GM04503 (cell line): ENCODE measurements at places on chromosomes 5 and 9.

DNA sequence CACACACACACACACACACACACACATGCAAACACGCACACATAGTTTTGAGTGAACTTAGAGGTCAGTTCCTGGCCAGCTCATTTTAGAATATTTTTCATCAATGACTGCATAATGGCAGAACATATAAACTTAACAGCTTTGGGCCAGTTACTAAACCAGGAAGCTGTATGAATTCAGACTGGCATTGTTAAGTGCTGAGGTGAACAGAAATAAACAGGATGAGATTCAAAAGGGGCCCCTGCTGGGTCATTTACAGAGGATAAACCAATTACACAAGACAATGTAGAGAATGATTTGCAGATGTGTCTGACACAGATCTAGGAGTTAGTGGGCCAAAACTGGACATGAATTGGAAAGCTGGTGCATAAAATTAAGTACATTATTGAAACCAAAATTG lies 44.6 kb downstream of the MARCHF11 start:
- no peak for DNase-seq

DNA sequence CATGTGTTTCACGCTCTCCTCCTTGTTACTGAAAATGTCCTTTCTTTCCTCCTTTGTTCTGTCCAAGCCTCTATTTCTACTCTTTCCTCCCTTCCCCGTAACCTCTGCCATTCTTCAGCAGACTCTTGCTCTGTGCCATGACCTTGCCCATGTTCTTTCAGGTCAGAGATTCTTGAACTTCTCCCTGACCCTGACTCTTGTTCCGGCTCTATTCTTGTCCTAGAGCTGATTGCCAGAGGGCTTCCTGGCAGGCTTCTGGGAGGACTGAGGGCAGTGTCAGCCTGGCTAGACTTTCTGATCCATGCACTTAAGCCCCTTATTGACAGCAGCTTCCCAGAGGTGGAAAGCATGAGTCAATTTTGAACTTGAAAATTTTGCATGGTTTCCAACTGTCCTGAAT lies 174.2 kb downstream of the TMEM161B start:
- DNase-seq = no peak

GRCh38 chr5:74194196-74194595 lies 446.3 kb downstream of the ENC1 start:
- no peak for DNase-seq

DNA sequence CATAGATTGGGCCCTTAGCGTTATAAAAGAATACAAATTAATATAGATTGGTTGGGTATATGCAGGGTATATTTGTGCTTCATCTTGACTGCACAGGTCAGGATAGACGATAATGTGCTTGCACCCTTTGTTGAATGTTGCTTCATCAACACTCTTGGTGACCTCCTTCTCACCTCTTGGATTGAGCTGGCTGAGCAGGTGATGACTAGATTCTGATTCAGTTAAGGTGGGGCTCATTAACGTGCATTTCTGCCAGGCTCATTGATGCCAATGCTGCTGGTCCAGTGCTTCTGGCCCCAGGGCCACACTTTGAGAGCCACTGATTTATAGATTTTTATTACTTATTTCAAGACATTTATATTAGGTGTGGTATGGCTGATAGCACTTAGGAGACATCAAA lies 27.7 kb downstream of the PCSK5 start:
- DNase-seq = no peak

DNA sequence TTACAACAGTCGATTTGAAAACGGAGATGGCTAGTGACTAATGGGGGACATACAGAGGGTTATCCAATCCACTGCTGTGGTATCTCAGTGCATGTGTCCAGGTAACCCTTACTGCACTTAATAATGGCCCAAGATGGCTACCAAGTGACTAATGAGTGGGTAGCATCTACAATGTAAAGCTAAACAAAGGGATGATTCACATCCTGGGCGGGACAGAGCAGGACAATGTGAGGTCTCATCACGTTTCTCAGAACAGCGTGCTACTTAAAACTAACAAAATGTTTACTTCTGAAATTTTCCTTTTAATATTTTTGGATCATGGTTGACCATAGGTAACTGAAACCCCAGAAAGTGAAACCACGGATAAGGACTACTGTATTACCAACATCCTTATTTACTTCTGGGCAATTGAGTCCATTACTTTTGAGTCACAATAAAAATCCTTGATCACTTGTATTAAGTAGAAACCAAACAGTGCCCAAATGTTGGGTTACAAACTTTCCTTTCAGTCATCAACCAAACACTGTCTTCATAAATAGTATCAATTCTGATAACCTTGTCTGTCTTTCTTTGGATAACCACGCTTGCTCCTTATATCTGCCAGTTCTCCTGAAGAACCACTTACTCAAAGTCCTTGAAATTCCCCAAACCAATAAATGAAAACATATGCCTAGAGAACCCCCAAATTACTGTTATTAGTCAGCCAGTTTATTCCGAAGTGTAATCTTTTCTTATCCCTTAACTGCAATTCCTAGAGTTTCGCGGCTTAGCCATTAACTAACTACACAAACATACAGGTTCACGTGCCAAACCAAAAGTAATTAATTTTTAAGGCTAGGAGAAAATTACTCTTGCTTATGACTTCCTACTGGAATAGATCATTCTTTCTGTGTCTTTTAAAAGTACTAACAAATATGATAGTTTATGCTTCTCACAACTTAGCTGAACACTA lies 59.7 kb downstream of the ELL2 start:
- no peak for DNase-seq

DNA sequence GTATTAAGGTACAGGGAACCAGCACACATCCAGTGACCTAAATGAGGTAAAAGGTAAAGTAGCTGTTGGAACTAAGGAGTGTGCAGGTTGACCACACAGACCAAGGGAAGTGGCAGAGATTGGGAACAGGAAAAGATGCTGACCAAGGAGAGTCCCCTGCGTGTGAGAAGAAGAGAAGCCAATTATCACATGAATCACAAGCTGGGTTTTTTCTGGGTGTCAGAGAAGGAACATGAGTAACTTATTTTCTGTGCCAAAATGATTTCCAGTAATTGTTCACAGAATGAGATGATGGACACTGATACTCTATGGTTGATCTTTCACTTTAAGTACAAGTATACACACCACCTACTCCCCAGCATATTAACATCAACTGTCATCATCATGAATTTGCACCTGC lies 130.7 kb upstream of the ACO1 start:
- no peak for DNase-seq

DNA sequence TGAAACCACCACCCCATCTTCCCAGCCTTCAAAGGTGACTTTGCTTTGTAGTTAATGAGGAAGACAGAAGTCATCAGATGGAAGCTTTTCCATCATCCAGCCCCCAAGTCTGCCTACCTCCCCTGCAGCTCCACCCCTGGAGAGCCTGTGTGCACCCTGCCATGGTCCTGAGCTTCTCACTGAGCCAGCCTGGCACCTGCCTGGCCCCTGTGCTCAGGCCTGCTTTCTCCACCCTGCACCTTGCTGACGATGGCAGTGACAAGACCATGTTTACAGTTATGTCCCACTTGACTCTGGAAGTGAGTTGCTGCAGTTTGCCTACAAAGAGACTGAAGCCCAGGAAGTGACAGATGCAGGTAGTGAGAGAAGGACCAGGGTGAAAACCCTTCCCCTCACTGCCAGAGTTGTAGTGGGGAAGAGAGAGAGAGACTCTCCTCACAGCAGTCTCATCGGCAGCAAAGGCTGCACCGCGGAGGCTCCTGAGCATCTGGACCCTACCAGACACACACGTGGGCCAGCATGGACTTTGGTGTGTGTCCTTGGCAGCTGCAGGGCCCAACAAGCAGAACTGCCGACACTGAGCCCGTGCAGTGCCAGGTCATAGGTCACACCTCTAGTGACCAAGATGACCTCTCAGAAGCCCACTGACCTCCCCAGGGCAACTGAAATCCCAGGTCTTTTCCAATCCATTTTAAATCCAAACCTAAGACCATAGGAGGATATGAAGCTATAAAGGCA lies 107.1 kb downstream of the CACNA1B start:
- no peak for DNase-seq
